H1 (cell line): ENCODE measurements at places on chromosomes 7 and 10.

GRCh38 chr10:50369931-50370330 lies 118.6 kb upstream of the ASAH2 start:
- DNase-seq: no peak

- DNase-seq: no peak
Measured at GRCh38 chr10:95056744-95057363, 12.4 kb downstream of the CYP2C8 start.

GRCh38 chr10:82609845-82610244 lies 734.9 kb downstream of the NRG3 start:
- DNase-seq: no peak

DNA sequence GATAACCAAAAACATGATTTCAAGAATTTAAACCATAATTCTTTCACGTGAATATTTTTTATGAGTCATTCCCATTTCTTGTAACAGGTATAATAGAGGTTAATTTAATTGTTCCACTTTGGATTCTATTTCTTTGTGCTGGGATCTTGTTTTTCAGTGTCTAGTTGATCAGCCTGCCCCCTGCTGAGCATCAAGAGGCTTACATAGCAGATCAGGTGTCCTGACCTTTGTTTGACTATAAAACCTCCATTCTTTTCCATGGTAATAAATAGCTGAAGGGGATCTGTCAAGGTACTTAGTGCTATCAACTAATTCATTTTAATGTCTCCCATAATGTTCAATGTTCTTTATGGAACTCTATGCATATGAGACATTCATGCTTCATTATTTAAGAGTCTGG lies 4.9 kb downstream of the COL17A1 start:
- no peak for DNase-seq

- no peak for DNase-seq
Measured at GRCh38 chr7:100208911-100209408, 10.8 kb upstream of the PVRIG start.

GRCh38 chr7:120993553-120994191 lies 5.2 kb downstream of the CPED1 start:
- DNase-seq: no peak

DNA sequence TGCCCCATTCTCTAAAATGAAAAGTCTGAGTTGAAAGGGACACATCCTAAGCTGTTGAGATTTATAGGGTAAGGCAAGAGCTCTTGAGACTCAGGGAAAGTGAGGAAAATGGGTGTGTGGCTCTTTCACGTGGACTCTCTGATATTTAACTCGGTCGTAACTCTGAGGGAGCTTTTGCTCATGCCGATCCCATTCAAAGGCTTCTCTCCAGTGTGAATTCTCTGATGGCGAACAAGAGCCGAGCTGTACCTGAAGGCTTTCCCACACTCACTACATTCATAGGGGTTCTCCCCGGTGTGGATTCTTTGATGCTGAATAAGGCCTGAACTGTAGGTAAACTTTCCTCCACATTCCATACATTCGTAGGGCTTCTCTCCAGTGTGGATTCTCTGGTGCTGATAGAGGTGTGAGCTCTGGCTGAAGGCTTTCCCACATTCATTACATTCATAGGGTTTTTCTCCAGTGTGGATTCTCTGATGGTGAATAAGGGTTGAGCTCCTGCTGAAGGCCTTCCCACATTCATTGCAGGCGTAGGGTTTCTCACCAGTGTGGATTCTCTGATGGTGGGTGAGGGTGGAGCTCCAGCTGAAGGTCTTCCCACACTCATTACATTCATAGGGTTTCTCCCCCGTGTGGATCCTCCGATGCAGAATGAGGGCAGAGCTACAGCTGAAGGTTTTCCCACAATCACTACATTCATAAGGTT lies 10.4 kb downstream of the ZNF3 start:
- DNase-seq: no peak

- no peak for DNase-seq
Measured at GRCh38 chr10:45416603-45417002, 42.6 kb downstream of the ALOX5 start.

GRCh38 chr10:22629852-22630233 lies 84.5 kb downstream of the PIP4K2A start:
- no peak for DNase-seq

DNA sequence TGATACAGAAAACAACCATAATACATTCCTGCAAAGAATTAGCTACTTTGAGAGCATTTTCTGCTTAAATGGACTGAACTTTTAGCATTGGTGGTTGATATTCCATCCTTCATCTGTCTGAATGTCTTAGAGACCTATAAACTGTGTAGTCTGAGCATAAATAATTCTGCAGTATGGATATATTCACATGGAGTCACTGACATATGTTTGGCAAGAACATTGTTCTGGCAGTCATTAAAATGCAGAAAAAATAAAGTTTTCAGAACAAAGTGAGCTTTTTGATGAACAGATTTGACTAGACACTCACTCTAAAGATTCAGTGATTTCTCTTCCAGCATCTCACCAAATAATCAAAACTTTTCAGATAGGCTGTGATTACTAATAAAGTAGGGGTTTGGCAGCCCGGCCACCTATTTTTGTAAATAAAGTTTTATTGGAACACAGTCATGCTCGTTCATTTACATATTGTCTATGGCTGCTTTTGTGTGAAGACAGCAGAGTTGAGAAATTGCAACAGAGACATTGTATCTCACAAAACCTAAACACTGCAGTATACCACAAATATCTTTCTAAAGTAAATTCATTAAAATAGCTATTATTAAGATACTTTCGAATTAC lies 44.1 kb upstream of the RAPGEF5 start:
- no peak for DNase-seq

- no peak for DNase-seq
Measured at GRCh38 chr10:119370111-119370741, 162.9 kb downstream of the GRK5 start.

DNA sequence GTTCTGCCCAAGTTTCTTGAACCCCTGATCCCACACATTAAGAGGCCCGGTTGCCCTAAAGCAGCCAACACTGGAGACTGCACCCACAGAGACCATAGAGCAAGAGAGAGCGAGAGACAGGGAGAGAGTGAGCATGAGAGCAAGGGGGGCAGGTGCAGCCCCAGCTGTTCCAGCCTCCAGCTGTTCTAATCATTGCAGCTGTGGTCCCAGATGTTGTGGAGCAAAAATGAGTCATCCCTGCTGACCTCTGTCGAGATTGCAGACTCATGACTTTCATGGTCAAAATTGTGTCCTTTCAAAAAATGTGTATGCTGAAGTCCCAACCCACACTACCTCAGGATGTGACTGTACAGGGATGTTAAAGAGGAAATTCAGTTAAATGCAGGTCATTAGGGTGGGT lies 143.9 kb upstream of the FRMD4A start:
- no peak for DNase-seq

DNA sequence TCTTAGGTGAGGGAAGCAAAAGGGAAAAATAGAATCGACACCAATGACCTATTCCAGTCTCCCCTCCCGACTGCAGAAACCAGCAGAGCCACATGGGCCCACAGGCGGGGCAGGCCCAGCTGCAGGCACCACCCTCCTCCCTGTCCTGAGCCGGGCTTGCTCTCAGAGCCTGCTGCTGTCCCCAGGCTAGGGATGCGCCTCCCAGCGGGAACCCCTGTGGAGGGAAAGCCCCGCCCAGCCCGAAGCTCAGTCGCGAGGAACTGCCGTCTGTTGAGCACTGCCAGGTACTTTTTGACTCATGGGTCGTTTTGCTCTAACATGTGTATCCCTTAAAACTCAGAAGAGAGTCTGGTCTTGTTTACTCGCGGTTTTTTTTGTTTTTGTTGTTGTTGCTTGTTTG lies 124.5 kb upstream of the RET start:
- DNase-seq: peak; percentile 89

DNA sequence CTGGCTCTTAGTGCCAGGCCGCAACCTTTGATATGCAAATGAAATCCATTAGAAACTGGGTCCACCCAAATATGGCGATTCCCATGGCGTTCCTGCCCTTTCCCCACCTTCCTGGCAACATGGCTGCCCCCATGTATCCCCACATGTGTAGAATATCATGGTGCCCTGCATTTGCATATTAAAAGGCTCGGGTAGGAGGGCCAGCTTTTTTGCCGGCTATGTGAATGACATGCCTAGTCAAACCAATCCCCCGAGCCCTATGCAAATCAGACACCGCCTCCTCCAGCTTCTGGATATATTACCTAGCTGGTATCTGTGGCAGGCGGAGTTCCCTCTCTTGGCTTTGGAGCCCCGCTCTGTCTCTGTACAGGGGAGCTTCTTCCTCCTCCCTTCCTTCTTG lies 18.3 kb downstream of the MMS19 start:
- DNase-seq: peak; percentile 93

GRCh38 chr10:69801094-69801433 lies 642 bp upstream of the COL13A1 start:
- DNase-seq: no peak

- DNase-seq: no peak
Measured at GRCh38 chr10:71622154-71622526, 97.4 kb downstream of the C10orf105 start.

DNA sequence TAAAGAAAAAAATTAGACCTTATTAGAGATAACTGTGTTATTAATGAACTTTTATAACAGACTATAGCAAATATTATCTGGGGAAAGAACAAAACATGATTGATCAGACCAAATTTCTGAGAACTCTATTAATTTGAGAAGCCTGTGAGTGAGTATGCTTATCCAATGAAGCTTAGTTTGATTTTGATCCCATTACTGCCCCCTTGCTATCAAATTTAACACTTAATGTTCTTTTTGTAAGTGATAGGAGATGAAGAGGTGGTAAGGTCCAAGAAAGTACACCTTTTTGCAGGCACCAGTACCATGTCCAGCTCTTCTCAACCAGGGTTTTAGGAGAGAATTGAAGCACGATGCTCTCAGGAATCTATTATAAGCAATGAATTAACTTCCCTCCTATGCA lies 49.9 kb downstream of the ZNF365 start:
- DNase-seq: no peak

GRCh38 chr7:88688222-88688621 lies 71.3 kb upstream of the ZNF804B start:
- DNase-seq: no peak

DNA sequence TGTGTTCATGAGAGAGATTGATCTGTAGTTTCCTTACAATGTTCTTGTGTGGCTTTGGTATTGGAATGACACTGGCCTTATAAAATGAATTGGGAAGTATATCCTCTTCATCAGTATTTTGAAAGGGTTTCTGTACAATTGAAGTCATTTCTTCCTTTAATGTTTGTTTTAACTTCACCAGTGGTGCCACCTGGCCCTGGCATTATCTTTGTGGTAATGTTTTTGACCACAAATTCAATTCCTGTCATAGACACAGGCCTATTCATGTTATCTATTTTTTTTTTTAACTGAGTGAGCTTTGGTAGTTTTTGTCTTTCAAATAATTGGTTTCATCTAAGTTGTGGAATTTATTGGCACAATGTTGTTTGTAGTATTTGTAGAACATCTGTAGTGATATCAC lies 127.7 kb downstream of the CDK14 start:
- DNase-seq: no peak

GRCh38 chr10:52632591-52632990 lies 140.0 kb downstream of the MBL2 start:
- DNase-seq: no peak

DNA sequence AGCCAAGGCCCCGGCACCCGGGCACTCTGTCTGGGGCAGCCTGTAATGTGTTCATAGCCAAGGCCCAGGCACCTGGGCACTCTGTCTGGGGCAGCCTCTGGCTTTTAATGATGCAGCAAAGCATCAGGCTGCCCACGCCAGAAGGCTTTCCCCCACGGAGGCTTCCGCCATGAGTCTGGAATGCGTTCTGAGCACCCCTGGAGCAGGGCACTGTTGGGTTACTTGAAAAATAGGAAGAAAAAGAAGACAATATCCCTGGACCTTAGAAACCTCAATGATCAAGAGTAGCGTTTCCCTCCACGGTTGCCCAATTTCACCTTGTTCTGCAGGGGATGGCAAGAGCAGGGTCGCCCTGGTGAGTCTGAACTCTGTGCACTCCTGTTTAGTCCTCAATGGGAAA lies 565.0 kb downstream of the PTPRN2 start:
- DNase-seq: no peak

DNA sequence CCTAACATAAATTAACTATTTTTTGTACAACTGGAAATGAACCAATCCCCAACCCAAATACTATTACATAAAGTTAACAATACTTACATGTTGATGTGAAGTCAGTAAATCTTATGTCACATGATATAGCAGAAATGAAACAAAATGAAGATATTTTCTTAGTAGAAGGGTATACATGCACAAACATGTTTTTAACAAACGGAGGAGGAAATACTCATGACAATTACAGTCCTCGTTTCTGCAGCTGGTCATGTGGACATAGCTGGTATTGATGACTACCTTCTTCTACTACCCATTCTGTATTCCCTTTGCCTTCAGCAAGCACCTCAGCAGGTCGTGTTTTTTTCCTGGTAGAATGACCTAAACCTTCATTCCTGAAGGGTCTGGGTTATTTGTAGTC lies 252.3 kb downstream of the HTR7 start:
- DNase-seq: no peak

DNA sequence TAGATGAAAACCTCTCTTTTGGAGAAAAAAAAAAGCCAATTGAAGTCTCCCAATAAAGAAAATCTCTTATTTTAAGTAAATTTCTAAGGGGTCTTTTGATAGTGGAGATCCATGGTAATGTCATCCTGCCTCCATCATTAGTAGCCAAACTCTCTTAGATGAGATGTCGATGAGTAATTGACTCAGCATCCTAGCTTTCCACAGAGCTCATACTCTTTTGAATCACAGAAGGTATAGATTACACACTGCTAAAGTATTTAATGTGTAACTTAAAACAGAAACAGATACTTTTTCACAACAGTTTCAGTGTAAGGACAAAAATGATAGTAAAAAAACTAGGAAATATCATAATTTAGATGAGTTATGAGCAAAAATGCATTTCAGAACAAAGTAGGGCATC lies 19.4 kb downstream of the MAGI2 start:
- DNase-seq: no peak

DNA sequence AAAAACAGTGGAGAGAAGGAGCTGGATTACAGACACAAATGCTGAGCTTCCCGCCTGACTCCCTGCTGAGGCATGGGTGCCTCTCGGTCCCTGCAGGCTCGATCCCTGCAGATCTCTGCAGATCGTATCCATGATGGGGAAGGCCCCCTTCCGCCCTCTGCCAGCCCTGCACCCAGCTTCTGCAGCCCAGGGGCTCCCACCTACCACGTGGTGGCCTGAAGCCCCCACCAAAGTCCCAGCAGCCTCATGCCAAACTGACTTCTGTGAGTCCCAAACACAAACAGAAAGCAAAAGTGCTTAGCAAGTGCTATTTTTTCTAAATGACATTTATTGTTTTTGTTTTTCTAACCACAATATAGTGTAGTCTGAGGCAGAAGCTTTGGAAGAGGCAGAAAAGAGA lies 127.1 kb upstream of the CHST15 start:
- DNase-seq: no peak

DNA sequence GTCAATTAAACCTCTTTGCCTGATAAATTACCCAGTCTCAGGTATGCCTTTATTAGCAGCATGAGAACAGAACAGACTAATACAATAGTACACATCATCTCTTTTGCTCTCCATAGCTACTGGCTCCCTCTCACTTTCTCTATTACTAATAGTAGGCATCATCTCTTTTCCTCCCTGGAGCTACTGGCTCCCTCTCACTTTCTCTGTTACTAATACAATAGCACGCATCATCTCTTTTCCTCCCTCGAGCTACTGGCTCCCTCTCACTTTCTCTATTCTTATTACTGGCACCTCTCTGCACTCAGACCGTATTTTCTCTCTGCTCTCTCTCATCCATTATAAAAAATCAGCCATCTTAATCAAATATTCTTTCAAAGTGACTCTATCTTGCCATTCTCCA lies 37.1 kb downstream of the SLC25A13 start:
- no peak for DNase-seq

- no peak for DNase-seq
Measured at GRCh38 chr10:114862456-114862855, 40.9 kb downstream of the FHIP2A start.
